AG08396 (cell line): ENCODE measurements at places on chromosomes 6 and 20.
A peak's percentile ranks its signal among the peaks of the same experiment; 100 is the strongest.

GRCh38 chr20:41570557-41570956, 47.6 kb downstream of the CHD6 start:
- DNase-seq, result no peak

GRCh38 chr6:52517502-52518278, 59.2 kb downstream of the TRAM2 start:
- DNase-seq, result peak; percentile 89

- no peak for DNase-seq
Measured at GRCh38 chr20:9993137-9993536, 41.6 kb upstream of the ANKEF1 start.

DNA sequence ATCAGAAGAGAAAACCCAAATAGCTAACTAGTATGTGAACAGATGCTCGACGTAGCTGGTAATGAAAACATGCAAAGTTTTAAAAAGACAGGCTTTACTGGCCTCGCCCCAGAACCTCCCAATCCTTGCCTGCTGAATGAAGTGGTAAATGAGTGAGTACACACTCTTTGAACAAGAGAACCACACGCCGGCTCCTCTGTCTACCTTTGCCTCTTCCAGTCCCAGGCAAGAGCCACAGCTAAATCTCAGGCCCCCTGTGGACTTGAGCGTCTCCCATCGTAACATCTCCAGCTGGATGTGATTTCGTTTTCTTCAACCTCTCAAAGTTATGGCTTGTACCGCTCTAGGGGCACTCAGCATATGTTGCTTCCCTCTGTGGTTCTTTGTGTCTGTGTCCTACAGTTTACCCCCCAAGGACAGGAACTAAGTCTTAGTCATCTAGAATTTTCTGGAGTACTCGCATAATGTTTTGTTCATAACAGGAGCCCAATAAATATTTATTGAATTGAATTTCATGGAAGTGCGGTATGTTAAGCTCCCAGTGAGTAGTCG, 153.2 kb upstream of the TAB2 start:
- no peak for DNase-seq

DNA sequence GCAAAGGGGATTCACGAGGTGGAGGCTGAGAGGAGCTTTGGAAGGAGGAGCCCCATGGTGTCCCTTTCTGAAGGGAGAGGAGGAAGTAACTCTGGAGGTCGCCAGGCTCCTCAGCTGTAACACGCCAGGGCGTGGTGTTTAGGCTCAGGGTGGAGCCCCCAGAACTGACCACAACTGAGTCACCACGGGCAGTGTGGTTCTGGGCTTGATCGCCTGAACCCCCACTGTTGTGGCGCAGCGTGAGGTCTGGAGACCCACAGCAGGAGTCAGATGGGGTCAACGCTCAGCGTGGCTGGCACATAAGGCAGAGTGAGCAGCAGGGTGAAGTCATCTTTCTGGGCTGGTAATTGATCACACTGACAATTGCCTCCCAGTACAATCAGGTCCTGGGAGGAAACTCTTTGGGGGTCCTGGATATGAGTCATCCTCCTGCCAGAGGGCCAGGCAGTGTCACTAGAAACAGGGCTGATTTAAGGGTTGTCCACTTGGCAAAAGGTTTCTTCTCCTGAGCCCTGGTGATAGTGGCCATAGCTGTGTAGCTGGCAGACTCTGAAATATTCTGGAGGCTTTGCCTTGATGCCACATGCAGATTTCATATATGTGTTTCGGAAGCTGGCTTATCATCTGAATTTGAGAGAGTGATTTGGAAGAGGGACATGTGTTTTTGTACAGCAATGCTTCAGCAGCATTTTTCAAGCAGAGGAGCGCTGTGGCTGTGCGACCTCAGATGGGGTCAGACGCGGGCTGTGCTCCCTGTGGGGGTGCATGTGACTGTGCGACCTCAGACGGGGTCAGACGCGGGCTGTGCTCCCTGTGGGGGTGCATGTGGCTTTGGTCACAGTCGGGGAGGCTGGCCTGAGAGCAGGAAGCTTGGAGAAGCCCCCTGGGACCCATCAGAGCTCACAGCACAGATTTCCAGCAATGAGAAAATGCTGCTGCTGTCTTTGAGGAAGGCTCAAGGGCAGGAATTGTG, 50.0 kb downstream of the SYNJ2 start:
- peak; percentile 74 for DNase-seq

DNA sequence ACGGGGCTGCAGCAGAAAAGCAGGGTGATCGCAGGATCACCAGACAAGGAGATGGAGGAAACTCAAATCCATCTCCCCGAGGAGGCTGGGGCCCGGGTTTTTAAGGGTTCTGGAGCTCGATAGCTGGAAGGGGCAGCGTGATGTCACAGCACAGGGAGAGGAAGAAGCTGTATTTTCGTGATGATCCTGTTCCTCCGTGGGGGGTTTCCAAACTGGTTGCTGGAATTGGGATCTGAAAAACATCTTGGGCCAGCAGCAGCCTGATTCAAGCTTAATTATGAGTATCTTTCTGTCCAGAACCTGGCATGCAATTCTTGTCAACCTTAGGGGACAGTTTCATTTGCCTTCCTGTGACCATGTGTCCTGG, 4.1 kb downstream of the CST7 start:
- DNase-seq, result no peak

DNA sequence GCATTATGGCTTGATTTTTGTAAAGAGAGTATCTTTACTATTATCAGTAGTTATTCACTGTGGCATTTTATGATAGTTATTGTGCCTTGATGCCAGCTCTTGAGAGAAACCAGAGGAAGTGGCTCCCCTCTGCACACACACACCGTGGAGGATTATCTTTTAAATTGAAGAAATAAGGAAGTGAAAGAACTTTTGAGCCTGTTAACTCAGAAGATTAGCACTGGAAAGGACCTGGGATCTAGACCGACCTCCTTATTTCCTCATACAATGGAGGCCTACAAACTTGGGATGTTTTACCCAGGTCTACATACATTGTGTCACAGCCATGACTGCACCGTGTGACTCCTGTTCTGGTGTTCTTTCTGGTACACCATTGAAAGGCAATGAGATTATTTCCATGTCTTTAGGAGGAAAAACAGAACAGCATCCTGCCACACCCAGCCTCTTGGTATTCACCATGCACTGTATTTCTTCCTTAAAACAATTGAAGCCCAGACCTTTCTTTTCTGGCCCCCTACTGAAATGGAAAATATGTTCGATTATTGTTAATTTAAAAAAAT, 40.6 kb downstream of the HECA start:
- no peak for DNase-seq

DNA sequence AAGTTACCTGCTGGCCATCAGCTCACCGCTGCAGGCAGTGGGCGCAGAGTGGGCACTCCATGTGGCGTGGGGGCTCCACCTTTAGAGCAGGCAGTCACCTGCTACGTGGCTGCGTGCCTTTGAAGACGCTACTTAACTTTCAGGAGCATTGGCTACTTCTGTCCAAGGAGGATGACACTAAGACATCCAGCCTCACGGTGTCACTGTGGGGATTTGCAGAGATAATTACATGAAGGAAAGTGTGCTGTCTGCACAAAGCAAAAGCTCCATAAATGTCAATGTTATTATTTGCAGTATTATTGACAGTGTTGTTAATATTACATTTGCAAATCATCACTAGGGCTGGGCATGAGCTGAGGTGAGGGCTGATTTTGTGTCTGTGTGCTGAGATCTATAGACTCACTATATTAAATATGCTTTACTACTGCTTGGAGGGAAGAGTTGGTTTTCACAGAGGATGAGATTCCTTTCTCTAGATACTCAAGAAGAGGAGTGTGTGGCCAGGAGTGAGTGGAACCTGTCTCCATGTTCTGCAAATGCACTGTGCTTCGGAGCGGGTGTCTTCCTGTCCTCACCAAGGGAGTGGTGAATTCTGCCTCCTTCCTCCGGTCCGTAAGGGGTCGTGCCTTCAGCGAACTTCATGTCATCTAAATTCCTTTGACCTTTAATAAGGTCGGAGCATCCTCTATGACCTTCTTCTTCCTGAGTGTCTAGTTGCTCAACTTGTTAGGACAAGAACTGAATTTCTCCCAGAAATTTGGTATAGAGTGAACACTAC, 165.8 kb upstream of the SYNDIG1 start:
- DNase-seq, result no peak
